ENCODE measurements at places on chromosomes 16 and 17.

GRCh38 chr17:68353111-68353521 lies 61.8 kb downstream of the ARSG start:
- DNase-seq: no peak

- DNase-seq: no peak
These were observed 2.4 kb downstream of the PRSS22 start for GRCh38 chr16:2855536-2855935.

GRCh38 chr16:22333457-22333994 lies 36.3 kb downstream of the POLR3E start:
- no peak for DNase-seq

GRCh38 chr16:8795091-8795490 lies 2.3 kb downstream of the TMEM186 start:
- no peak for DNase-seq

DNA sequence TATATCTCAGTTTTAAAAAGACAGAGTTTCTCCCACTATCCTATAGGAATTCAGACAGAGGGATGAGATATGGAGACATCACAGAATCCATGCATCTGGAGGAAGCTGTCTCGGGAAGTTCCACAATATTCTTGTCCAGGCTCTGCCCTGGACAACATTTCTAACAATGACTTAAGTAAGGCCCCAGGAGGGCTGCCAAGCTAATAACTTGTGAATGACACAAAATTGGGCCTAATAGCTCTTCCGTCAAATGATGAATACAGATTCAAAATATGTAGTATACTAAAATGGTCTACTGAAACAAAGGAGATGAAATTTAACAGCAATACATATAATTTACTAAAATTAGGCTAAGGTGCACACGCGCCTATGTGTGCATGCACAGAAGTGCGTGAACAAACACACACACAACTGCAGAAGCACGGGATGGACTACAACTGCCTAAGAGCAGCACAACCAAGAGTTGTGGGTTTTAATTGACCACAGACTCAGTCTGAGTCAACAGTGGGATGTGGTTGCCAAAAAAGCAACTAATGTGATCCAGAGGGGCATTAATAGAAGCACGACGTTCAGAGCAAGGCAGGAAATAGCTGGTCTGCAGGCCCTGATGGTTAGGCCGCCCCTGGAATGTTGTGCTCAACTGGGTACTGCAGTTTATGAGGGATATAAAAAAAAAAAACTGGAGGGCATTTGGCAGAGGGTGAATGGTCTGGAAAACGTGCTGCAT lies 26.3 kb upstream of the HS3ST2 start:
- no peak for DNase-seq

DNA sequence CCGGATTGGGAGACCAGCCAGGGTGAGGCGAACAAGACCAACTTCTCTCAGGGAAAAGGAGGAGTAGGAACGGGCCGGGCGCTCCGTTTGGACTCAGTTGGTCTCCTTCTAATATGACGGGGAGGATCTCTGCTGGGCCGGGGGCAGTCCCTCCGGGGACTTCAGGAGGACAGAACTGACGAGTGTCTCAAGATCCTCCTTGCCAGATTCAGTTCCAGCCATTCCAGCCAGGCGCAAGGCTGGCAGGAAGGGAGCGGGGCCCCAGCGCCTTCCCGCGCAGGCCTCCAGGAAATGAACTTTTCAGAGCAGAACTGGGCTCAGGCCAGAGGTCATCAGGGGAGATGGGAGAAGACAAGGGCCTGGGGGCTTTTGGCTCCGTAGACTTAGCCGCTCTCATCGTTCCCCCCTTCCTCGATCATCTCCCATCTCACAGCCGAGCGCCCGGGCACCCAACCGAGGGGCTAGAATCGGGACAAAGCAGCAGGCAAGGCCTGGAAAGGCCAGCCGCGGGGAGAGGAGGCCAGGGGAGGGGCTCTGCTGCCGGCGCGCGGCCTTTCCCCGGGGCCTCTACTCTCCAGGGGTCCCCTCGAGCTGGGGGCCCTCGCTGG lies 1.6 kb downstream of the ZNF423 start:
- DNase-seq: no peak

GRCh38 chr16:2533912-2534311 lies 2.7 kb upstream of the CEMP1 start:
- DNase-seq: no peak

- no peak for DNase-seq
These were observed 228.8 kb downstream of the SLC39A11 start for GRCh38 chr17:72863526-72864211.

GRCh38 chr17:77640252-77640651 lies 318.3 kb upstream of the TNRC6C start:
- DNase-seq: no peak

- DNase-seq: no peak
These were observed 20.1 kb upstream of the DLX3 start for GRCh38 chr17:50015146-50015545.

DNA sequence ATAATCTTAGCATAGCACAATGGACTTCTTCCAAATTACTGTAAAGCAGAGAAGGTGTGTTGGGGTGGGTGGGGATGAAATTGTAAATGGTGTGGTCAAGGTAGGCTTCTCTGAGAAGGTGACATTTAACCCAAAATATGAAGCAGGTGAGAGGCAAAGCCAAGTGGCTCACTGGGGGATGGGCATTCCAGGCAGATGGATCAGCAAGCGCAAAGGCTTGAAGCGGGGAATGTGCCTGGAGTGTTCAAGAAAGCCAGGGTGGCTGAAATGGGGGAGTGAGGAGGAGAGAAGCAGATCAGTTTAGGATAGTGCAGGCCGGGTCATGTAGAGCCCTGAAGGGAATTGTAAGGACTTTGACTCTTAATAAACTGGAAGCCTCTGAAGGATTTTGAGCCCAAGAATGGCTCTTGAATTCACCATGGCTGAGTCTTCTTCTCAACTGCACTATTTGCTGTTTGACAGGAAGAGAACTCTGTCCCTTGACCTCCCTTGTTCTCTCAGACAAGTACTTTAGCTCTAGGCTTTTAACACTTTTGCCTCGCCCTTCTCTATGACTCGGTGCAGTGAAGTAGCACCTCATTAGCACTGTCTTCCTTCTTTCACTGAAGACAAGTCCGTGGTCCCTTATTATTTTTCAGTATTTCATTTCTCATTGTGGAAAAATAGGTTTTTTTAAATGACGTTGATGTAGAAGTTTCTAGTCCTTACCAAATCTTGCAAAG lies 14.7 kb downstream of the CACNG3 start:
- no peak for DNase-seq

- no peak for DNase-seq
These were observed 36.1 kb downstream of the HIC1 start for GRCh38 chr17:2090804-2091534.

DNA sequence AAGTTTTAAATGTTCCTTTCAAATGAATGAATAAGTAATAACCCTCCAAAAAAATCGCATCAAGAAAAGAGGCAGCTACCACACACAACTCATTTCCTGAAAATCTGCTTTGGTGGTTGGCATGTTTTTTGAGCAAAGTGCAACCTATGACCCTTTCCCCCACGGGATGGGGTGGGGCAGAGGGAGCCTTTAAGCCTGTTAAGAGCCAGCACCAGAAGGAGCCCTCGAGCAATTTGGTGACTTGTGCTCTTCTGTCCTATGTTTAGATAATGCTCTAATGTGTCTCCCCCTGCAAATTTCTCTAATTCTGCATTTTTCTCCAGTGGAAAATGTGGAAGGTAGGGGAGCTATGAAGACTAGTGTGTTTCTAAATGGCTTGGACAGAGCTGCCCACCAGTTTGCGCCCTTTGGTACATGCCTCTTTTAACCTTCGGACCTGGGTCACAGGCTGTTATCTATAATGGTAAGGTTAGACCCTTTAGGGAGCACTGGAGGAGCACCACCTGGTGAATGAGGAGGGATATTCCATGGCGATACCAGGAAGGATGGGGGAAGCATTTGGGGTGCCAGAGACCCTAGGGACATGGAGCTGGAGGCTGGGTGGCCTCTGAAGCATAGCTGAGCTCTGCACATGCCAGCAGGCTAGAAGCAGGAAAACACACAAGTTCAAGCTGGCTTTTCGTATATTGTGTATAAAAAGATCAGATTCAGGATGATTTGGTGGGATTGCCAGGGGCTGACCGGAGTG lies 1.6 kb downstream of the PYCARD start:
- no peak for DNase-seq

GRCh38 chr17:69059458-69060175 lies 1.1 kb downstream of the ABCA9 start:
- no peak for DNase-seq

DNA sequence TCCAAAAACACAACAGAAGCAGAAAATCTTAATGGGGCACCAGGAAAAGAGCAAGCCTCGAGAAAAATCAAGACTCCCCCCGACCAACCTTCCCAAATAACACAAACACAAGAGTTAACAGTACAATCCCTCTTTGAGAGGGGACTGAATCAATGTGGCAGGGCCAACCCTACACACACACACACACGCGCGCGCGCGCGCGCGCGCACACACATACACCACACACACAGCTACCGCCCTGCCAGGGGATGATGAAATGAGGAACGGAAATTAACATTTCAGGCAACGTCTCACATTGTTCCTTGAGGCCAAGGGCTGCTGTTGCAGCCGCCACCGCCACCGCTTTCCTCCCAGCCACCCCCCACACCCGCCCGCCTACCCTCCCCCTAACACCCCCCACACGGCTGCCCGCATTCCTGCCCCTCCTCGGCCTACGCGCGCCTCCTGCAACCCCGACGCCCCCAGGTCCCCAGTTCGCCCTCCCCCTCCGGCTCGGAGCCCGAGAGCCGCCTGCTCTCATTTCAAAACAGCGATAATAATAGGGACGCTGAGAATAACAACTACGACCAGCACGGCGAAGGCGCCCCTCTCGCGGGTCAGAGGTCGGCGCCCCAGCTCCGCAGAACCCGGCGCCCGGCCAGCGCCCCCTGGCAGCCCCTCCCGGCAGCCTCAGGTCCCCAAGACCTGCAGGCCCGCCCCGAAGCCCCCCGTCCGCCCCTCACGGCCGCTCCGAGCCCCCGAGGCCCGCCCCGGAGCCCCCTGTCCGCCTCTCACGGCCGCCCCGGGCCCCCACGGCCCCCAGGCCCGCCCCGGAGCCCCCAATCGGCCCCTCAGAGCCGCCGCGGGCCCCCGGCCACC lies 1.1 kb downstream of the ANKRD11 start:
- peak; percentile 30 for DNase-seq

GRCh38 chr17:64326420-64327054 lies 63.5 kb upstream of the TEX2 start:
- no peak for DNase-seq

DNA sequence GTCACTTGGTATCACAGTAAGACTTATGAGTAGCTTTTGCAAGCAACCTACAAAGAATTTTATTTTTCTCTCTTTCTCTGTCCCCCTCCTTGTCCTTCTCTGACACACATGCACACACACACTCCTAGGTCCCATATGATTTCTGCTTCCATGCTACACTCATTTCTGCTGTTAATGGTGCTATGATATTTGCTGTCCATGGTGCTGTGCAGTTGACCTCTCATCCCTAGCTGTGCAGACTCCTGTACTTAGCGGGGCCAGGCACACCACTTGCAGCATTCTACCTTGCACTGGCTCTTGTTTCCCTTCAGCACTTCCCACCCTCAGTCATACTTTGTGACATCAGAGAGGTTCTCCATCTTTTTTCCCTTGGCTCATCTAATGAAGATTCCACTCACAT lies 158.9 kb upstream of the CNTNAP4 start:
- no peak for DNase-seq

DNA sequence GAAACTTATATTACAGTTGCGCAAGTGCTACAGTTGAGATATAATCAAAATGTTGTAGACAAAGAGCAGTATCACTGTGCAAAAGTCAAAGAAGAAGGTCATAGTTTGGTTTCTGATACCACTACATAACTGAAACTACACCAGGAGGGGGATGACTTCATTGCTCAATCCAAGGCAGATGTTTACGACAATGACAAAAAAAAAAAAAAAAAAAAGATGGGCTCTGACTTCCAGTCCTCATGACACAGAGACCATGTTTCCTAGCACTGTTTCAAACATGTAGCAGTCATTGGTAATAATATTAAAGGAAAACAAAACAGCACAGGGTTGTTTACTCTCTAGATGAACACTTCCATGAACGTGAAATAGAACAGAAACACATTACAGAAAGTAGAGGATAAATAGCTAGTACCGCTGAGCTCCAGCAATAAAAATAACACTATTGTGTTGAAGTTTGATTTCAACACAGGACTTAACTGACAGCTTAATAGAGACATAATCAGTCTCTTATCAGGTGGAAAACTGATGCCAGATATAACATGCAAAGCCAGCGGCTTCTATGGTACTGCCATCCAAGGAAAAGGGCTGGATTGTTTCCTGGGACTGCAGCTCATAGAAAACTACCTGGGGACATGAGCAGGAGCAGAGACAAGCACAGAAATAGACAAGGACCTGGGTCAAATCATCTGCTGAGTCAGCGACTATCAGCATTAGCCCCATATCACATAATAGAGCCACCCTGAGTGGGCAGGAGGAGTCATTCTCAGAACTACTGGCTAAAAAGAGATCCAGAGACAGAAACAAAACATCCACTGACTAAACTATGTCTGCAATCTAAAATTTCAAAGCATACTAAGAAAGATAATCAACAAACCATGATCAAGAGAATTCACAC lies 463.6 kb upstream of the SOX9 start:
- DNase-seq: no peak

GRCh38 chr17:16916557-16916920 lies 55.4 kb downstream of the TNFRSF13B start:
- no peak for DNase-seq

- DNase-seq: peak; percentile 82
These were observed 14.4 kb upstream of the FAAP100 start for GRCh38 chr17:81566461-81567126.

DNA sequence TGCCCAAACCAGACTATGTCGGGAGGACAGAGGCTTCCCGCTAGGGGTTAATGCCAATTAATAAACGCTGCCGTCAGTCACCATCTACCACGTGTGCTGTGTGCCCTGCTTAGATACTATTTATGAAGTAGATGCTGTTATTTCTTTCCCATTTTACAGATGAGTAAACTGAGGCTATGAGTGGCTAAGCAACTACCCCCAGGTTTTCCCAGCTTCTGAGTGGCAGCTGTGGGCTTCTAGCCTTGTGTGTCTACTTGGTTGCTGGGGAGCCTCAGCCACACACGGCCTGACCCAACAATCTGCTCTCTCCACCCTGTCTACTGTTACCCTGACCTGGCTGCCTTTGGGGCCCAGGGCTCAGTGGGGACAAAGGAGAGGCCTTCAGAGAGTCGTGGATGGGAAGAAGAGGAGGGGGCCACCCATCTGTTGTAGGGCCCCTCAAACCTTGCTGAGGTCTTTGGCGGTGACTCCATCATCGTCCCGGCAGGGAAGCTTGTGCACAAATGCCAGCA lies 7.1 kb downstream of the GIT1 start:
- DNase-seq: no peak

DNA sequence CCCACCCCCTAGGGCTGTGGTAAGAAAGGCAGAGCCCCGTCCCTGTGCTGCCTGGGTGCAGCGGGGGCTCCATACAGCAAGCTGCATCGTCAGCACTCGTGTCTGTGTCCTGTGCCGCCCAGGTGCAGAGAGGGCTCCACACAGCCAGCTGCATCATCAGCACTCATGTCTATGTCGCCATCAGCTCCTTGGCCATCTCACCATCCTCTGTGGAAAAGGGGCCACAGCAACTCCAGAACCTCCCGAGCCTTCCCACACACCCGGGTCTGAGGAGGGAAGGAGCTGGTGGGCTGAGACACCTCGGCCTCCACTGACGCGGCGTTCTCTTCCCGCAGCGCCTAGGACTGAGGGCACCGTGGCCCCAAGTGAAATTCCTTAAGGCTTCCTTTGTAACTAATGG lies 72.9 kb upstream of the CHMP6 start:
- DNase-seq: no peak
